Hepatocyte (in vitro differentiated cells): ENCODE measurements at places on chromosomes 6 and 20. TPM values are rescaled to one million over a fixed set of nuclear protein-coding genes. Genes with fewer than 3 reads are reported as not detected.

DNA sequence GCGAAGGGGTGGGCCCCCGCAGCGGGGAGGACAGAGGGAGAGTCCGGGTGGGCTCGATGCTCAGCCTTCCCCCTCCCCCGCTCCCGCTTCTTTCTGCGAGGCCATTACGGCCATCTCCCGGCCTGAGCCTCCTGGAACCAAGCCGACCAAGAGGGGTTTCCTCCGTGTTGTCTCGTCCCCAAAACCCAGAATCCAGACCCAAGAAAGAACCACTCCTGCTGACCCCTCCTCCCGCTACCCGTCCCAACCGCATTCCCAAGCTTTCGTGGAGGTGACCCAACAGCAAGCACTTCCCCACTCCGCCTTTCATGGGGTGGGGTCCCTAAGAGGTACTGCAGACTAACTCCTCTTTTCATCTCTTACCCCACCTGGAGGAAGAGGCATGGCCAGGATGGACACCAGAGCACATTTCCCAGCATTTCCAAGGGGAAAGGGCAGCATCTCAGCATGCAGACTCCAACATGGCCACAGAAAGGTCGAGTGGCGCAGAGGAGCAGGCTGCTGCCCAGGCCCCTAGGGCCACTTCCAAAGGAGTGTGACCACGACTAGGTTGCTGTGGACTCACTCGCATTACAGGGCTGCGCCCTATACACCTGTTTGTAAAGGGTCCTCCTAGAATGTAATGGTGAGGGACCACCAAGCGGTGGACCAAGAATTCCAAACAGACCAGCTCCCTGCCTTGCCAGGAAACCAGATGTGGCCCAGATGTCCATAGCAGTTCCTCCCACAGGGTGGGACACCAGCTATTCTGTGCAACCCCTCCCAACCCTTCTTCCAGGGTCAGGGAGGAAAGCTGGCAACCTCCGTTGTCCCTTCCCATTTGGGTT, 53.4 kb downstream of the MRPL14 start:
- H3K27ac ChIP-seq: peak overlapping the region; percentile 56
- peak overlapping the region; percentile 26 for H3K4me3 ChIP-seq
- DNase-seq: no peak
- H3K4me1 ChIP-seq: peaks cover 35% of the 10 kb centered on the region
- H3K27me3 ChIP-seq: no peaks in the 10 kb centered on the region
- no peaks in the 10 kb centered on the region for H3K36me3 ChIP-seq

DNA sequence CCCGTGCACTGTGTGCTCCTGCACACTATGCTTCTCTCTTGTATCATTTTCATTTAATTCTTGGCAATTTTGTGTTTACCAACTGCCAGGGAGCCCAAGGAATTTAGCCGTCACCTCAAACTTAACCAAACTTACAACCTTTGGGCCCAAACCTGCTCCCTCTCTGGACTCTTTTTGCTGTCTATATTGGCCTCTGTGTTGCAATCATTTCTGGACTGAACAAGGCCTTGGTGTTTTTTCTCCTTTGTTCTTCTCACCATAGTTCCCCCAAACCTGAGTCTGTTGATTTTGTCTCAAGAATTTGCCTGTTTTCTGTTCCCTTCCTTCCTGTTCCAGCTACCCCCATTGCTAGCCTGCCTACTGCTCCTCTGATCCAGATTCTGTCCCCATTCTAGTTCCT, 19.2 kb downstream of the DCBLD1 start:
- H3K27me3 ChIP-seq: no peaks in the 10 kb centered on the region
- H3K4me3 ChIP-seq: no peak overlapping the region
- peaks cover 31% of the 10 kb centered on the region for H3K4me1 ChIP-seq
- no peak overlapping the region for H3K27ac ChIP-seq
- no peaks in the 10 kb centered on the region for H3K36me3 ChIP-seq

DNA sequence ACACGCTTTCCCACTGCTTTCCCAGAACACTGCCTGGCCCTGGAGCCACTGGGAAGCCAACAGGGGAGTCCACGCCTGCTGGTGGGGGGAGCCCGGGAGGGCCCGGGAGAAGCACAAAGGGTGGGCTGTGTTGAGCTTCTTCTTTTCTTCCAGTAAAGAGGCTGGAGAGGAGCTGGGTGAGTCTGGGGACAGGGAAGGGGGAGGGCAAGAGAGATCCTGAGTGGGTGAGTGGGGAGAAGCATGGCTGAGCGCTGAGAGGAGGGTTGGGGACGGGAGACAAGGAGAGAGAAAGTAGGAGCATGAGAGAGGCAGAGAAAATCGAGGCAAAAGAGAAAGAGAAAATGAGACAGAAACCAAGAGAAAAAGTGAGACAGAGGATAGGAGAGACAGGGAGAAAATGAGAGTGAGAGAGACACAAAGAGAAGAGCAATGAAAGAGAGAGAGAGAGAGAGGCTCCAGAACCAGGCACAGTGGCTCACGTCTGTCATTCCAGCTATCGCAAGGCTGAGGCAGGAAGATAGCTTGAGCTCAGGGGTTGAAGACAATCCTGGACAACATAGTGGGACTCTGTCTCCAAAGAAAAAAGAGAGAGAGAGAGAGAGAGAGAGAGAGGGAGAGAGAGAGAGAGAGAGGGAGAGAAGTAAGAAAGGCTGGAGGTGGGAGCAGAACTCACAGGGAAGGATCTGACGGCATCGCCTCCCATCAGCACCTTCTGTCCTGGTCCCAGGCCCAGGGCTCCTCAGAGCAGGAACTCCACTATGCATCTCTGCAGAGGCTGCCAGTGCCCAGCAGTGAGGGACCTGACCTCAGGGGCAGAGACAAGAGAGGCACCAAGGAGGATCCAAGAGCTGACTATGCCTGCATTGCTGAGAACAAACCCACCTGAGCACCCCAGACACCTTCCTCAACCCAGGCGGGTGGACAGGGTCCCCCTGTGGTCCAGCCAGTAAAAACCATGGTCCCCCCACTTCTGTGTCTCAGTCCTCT, 2.0 kb downstream of the LST1 start:
- H3K36me3 ChIP-seq: no peaks in the 10 kb centered on the region
- DNase-seq: no peak
- H3K4me1 ChIP-seq: no peaks in the 10 kb centered on the region
- H3K27me3 ChIP-seq: no peaks in the 10 kb centered on the region
- no peak overlapping the region for H3K27ac ChIP-seq

Gene SLC22A23
- 14.0 and 14.8 TPM in 2 replicates for total RNA-seq

Gene BPHL
- 42.4 and 52.0 TPM in 2 replicates for total RNA-seq

Gene RNASET2
- 118 and 144 TPM in 2 replicates for total RNA-seq

DNA sequence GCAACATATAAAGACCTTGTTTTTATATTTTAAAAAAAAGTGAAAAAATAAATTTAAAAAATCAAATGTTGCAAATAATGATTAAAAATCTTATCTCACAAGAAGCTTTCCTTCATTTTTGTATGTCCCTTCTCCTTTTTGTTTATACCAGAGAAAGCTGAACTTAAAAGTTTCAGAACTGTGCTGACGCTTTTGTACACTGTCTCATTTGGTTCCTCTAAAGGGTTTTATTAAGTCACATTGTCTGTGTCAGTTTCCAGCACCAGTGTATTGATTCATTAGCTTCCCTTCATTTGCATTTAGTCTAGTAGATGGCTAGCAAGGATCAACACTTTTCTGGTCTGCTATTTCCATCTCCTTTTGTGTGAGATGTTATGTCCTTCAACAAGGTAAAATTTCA, 6.7 kb downstream of the PCED1A start:
- H3K36me3 ChIP-seq: no peaks in the 10 kb centered on the region
- H3K4me1 ChIP-seq: no peaks in the 10 kb centered on the region
- no peak for DNase-seq
